Activated CD4-positive, CD25-positive, alpha-beta regulatory T cell treated with anti-CD3 and anti-CD28 coated beads, Interleukin-2, amount 50 U/mL, for 24 hours (primary cell): ENCODE measurements at places on chromosomes 11 and 22.

DNA sequence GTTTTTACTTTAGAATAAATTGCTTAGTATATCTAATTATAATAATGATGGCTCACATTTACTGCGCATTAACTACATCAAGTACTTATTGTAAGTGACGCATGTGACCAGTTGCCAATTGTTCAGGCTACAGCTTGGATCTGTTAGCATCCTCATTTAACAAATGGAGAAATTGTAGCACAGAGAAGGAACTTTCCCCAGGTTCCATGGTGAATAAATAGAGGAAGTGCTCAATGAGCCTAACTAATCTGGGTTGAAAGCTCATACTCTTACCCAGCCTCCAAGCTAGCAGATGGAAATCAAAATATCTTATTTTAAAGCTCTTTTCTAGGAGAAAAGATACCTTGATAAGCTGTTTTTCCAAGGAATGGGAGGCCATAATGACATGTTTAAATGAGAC, 19.8 kb downstream of the MMP27 start:
- no peak for ATAC-seq

DNA sequence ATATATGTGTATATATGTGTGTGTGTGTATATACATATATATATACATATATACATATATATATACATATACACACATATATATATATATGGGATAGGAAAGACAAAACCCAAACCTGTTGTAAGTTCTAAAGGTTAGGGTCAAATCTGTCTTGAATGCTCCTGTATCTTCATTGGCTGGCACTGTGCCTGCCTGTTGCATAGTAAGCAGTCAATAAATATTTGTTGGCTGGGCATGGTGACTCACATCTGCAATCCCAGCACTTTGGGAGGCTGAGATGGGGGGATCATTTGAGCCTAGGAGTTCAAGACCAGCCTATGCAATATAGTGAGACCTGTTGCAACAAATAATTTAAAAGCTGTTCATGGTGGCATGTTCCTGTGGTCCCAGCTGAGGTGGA, 205.4 kb downstream of the DBX1 start:
- ATAC-seq = no peak

DNA sequence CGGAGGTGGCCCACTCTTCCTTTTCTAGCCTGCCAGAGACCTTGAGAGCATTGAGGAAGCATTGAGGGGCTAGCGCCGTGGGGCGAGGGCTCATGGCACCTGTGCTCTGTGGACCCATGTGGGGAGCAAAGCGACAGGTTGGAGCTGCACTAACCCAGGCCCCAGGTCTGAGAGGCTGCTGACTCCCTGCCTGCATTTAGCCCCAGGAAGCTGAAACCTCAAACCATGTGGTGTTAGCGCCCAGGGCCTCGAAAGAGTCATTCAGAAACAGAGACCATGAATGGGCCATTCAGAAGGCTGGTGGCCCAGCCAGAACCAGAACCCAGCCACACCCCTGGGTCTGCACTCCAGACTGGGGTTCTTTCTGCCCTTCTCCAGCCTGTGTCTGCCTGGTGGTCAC, 88.6 kb downstream of the BCR start:
- ATAC-seq = no peak

DNA sequence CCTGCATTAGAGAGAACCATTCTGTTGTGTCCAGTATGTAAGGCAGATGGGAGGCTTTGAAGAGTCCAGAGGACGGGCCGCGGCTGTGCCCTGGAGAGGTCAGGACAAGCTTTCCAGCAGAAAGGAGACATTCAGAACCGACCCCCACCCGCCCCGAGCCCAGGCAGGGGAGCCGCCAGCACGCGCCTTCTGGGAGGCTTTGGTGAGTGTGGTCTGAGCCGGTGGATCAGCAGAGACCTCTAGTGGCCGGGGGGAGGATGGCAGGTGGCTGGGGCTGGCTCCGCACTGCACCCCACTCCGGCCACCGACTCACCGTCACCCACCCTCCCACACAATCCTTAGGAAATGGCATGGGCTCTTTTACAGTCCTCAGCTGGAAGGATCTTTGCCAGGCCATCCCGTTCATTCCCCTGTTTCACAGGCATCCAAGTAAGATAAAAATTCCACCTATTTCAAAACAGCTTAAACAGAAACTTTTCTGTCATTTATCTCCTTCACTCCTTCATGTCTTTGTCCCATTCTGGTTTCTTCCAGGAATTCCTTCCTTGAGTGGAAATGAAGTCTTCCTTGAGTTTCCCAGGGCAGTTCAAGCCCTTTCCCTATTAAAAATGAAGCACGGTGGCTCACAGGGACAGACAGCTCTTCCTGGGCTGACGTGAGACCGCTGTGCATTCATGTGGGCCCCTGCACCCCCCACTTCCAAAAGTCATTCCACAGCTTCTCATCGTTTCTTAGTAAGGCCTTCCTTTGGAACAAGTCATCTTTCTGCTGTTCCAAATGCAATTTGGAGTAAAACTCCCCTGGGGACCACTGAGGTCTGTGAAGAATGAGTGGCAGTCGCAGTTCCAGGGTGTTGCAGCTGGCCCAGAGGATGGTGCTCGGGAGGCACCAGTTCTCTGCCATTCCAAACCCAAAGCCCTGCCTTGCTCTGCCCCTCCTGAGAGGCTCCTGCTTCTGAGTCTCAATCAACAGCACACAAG, 91.0 kb downstream of the FEZ1 start:
- peak; percentile 91 for ATAC-seq

- ATAC-seq = no peak
These were observed 571.2 kb downstream of the TBC1D22A start for GRCh38 chr22:47333625-47334024.

DNA sequence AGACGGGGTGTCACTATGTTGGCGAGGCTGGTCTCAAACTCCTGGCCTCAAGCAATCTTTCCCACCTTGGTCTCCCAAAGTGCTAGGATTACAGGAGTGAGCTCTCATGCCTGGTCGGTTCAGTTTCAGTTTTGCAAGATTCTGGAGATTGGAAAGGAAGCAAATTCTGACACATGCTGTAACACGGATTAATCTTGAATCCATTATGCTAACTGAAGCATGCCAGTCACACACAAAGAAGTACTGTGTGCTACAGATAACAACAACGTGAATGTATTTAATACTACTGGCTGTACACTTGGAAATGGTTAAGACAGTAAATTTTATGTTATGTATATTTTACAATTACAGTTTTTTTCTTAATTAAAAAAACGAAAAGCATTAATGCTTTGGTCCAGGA, 107.6 kb downstream of the MED15 start:
- no peak for ATAC-seq

GRCh38 chr11:134644476-134645456, 232.7 kb upstream of the B3GAT1 start:
- ATAC-seq = no peak

- no peak for ATAC-seq
These were observed 18.3 kb downstream of the SBF2 start for GRCh38 chr11:10275714-10276113.

DNA sequence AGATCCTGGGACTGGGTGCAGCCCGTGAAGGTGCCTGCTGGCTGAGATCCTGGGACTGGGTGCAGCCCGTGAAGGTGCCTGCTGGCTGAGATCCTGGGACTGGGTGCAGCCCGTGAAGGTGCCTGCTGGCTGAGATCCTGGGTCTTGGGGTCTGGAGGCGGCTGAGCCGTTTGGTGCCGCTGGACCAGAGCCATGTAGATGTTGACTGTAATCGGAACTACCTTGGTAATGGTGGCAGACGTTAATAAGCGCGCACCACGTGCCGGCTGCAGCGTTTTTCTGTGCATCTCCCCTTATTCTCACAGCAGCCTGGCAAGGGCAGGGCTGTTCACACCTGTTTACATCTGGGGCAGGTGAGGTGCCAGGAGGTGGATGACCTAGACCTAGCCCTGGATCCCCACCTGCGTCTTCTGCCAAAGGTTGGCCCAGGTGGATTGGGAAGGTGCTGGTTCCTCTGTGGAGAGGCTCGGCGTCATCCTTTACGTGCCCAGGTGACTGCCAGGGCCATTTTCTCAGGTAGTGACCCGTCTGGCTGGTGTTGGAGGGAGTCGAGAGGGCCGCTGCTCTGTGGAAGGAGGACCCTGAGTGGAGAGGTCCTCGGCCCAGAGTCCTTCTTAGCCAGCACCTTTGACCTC, 382.5 kb downstream of the TBC1D22A start:
- ATAC-seq = no peak

- ATAC-seq = peak; percentile 3
These were observed 669 bp downstream of the RPL27A start for GRCh38 chr11:8683115-8683807.

DNA sequence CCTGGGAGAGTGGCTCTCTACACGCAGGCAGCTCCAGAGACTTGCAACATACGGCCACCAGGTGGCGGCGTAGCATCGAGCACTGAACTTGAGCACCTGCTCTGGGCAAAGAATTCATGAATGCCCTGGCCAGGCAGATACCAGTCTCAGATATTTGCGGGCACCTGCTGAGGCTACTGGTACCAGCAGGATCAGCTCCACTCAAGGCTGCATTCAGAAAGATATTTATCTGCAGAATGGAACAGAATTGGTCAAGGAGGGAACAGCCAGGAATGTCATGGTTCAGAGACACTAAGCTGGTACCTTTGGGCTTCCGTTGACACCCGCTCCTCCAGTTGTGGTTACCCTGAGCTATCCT, 10.8 kb upstream of the CCDC86 start:
- ATAC-seq = peak; percentile 83

DNA sequence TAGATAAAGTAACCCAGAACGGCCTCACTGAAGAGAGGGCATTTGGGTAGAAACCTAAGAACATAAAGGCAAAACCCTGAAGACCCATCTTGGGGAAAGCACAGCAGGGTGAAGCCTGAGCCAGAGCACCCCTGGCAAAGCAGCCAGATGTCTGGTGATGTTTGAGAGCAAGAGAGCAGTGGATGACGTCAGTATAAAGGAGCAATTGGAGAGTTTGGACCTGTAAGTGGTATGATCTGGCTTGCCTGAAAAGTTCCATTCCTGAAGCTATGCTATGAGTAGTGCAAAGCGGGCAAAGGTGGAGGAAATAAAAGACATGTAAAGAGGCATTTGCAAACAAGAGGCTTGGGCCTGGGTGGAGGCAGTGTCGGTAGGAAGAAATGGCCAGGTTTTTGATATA, 167.8 kb downstream of the MSANTD4 start:
- ATAC-seq = no peak

- no peak for ATAC-seq
These were observed 25.6 kb downstream of the FADS2 start for GRCh38 chr11:61853698-61854169.

DNA sequence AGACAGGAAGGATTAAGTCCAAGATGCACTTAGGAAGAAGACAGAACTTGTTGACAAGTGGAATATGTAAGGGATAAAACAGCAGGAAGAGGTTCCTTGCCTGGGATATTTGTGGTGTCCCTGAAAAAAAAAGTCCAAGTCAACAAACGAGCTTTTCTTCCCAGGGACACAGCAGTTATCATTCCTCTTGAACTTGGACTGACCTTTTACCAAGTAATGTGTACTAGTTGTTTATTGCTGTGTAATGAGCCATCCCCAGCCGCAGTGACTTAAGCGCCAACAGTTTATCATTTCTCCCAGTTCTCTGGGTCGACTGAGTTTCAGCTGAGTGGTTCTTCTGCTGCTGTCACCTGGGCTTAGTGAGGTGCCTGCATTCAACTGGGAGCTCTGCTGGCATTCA, 37.0 kb downstream of the KREMEN1 start:
- no peak for ATAC-seq

DNA sequence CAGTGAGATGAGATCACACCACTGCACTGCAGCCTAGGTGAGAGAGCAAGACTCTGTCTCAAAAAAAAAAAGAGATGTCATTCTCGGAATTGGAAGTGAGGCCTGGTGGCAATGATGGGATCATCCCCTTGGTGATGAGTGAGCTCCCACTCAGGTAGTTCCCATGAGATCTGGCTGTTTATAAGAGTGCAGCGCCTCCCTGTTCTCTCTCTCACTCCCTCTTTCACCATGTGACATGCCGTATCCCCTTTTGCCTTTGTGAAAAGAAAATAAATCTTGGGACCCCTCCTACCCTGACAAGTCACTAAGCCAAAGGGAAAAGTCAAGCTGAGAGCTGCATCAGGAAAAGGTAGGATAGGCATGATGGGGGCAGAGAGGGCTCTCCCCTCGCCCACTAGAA, 28.8 kb downstream of the ZNF70 start:
- ATAC-seq = no peak

DNA sequence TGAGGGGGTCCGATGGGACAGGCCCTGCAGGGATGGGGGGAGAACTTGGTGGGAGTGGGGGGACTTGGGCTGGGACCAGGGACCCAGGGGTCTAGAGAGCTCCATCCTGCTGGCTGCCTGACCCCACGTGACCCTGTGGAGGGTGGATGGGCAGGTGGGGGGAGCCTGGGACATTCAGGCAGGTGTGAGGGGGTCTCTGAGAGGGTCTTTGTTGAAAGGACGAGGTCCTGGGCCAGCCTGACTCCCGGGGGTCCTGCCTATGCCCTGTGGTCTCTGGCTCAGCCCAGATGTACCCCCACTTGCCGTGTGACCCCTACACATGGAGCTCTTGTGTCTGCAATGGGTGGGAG, 7.5 kb downstream of the LRRC56 start:
- no peak for ATAC-seq

DNA sequence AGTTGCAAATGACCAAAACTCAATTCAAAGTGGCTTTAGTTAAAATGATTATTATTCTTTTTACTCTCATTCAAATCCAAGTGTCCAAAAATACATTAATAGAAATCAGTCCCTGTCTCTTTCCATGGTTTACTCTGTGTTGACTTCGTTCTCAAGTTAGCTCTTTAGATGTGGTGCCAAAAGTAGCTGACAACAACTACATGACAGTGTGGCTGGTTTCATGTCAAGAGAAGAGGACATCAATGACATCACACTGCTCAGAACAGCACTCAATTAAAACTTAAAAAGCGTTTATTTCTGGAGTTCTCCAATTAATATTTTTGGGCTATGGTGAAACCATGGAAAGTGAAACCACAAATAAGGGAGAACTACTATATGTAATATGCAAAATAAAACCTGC, 1746.9 kb downstream of the LRRC4C start:
- ATAC-seq = no peak

- ATAC-seq = peak; percentile 22
These were observed 40.4 kb upstream of the ETS1 start for GRCh38 chr11:128627666-128628324.

GRCh38 chr22:17695986-17696385, 57.4 kb downstream of the BCL2L13 start:
- no peak for ATAC-seq

GRCh38 chr11:26088391-26088790, 243.5 kb upstream of the ANO3 start:
- no peak for ATAC-seq
